ENCODE measurements at places on chromosomes 1 and 21. TPM values are rescaled to one million over a fixed set of nuclear protein-coding genes. Genes with fewer than 3 reads are reported as not detected.
A peak's percentile ranks its signal among the peaks of the same experiment; 100 is the strongest.

TNFRSF4 gene
- not detected for total RNA-seq

HAO2 gene
- not detected for total RNA-seq

GRCh38 chr1:50858761-50859160, 101.3 kb downstream of the FAF1 start:
- no peak for DNase-seq

- DNase-seq, result no peak
Observed at GRCh38 chr1:238916828-238917227, 469.5 kb upstream of the CHRM3 start.

- DNase-seq, result no peak
Observed at GRCh38 chr1:176996456-176997090, 167.9 kb downstream of the ASTN1 start.

GRCh38 chr21:36388835-36389234, 3.6 kb downstream of the CHAF1B start:
- peak; percentile 32 for DNase-seq

GRCh38 chr21:42096566-42096965, 25.4 kb downstream of the UMODL1 start:
- DNase-seq, result no peak

DNA sequence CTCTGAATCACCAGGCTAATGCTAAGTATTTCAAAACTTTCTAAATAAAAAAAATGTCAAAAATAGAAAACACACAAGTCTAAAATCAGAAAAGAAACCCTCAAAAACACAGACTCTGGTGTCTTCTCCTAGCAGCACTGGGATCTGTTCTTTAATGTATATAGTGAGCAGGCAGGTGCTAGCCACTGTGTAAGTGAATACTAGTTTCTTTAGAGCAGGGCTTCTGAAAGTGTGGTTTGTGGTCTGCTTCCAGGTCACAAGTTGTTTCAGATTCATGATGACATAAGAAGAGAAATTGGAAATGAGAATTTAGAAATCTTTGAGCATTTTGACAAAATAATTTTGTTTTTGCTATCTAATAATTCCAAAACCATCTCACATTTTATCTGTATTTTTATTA, 763.1 kb downstream of the USP25 start:
- no peak for DNase-seq

DNA sequence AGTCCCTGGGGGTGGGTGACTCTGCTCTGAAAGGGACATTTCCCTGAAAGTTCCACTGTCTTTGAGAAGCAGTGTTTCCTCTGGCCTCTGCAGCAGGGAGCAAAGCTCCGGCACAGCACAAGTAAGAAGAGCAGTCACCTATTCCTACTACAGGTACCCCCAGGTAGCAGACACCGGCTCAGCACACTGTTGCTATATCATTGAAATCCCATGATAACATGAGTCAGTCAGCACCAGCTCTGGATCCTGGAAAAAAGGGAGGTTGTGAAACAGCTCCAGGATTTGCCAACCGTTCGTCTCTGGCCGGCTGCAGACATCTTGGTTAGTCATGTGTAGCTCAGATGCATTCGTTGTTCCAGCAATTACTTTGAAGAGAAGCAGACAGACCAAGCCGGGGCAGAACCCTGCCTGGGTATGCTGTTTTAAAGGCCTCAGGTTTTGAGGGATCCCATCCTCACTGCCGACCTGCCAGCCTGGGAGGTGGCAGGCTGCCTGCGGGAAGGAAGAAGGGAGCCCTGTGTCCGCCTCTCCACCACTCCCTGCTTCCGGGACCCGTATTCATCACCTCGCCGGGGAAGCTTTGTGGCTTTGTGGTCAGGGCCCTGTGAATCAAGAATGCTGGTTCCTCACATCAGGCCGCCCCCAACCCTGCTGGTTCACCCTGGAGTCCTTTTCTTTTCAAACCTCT, 139.2 kb downstream of the CLIC6 start:
- peak; percentile 98 for DNase-seq

DNA sequence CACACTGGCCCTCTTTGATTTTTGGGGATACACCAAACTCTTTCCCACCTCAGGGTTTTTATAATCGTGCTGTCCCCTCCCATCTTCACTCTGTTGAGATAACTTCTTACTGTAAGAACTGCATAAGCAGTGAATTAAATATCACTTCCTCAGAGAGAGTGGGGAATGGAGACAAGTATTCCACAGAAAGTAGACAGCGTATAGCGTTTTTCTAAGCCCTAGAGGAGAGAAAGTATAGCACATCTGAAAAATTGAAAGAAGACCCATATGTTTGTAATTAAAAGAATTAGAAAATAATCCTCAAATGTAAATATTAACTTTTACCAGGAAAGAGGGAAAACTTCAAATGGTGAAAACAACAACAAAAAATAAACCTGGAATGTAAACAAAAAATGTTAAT, 67.3 kb downstream of the GPR161 start:
- DNase-seq, result no peak

DNA sequence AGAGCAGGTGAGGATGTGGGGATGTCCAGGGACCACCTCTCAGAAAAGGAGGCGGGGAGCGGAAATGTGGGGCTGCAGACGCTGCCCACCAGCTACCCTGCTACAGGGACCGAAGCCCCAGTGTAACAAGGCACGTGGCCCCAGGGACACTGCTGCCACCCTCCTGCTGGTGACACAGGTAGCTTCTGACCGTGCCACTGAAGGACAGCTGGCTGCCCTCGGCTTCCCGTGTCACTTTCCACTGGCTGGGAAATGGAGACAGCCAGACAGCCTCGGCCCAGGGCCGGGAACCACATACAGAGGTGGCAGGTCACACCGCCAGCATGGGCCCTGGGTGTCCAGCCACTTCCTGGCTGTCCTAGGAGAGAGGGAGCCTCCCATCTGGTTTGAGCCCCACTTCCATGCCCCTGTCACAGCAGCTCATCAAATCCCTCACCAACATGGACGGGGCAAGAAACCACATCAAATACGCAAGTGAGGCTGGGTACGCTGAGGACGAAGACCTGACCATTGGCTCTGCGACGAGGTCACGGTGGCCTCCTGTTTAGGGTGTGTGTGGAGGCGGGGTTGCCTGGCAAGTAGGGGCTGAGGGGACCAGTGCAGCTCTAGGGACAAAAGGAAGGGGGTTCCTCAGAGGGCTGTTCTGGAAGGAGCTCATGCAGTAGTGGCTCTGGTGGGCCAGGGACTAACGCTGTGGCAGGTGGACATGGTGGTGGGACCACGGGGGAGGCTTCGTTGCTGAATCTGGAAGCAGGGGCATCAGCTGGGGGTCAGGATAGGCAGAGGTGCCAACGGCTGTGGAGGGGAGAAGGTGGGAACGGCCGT, 5.0 kb downstream of the PEX10 start:
- DNase-seq, result no peak

DNA sequence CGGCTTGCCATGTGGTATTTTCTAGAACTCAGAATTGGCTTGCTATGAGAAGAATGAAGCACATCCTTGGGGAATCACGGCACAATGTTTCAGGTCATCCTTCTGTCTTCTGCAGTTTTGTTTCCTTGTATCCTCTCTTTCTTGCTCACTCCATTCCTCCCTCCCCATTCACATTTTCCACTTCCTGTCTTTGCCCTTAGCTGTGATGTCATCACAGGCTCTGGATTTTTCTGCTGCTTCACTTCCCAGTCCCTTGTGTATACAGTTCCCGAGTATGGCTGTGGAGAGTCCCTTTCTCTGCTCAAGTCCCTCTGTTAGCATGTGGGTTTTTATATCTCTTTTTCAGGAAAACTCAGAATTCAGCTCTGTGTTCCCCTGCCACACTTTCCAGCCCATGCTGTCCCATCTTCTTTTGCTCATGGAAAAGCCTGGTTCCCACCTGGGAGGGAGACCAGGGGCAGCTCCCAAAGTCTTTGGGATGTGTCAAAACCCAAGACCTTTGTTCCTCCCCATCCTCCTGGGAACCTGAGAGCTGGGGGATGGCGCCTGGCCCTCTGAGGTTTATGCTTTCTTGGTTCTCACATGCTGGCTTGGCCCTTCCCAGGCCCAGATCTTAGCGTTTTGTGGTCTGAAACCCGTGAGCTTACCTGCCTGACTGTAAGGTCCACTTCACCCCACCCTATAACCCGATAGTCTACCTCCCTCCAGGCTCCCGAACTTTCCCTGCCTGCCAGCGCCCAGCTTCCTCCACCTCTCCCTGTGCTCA, 4.8 kb upstream of the RGS16 start:
- peak; percentile 41 for DNase-seq

DNA sequence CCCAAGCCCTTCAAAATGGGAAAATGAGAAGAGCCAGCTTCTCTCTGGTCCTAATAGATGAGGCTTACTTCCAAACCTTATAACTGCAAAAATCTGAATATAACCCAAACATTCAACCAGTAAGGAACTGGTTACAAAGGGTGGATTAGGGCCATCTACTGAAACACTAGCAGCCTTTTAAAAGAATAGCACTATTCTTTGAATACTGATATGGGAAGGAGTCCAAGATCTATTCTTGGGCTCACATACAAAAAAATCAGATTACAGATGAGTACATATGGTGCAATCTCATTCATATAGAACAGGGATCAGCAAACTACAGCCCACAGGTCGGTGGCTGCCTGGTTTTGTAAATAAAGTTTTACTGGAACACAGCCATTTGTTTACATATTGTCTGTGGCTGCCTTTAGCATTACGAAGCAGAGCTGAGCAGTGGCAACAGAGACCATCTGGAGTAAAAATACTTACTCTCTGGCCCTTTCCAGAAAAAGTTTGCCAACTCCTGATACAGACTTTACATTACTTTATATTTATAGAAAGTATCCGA, 167.7 kb downstream of the ZSCAN20 start:
- DNase-seq, result no peak

DNA sequence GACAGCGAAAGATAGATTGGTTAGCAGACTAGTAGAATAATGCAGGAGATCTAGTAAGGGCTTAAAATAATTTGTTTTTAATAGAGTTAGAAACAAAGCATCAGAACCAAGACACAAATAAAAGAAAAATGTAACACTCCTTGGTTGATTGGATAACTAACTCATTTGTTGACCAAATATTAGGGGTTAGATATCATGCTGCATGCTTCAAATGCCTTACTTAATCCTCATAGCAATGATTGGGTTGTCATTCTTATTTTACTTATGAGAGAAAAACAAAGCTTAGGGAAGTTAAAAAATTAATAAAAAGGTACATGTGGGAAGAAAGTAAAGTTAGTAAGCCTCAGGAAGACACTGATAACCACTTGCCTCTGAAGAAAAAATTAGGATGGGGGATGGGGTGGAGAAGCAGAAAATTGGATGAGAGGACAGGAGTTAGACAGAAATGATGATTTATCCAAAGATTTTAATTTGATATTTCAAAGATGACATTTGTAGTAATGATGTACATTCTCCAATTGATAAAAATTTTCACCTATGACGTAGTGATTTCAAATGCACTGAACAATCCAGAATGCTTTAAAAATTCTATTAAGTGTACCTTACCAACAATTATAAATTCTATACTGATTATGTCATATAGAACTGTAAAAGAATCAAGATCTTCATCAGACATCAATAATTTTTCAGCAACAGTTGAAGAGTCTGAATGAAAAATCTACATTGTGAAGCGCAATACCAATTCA, 374.7 kb downstream of the COL11A1 start:
- no peak for DNase-seq

DNA sequence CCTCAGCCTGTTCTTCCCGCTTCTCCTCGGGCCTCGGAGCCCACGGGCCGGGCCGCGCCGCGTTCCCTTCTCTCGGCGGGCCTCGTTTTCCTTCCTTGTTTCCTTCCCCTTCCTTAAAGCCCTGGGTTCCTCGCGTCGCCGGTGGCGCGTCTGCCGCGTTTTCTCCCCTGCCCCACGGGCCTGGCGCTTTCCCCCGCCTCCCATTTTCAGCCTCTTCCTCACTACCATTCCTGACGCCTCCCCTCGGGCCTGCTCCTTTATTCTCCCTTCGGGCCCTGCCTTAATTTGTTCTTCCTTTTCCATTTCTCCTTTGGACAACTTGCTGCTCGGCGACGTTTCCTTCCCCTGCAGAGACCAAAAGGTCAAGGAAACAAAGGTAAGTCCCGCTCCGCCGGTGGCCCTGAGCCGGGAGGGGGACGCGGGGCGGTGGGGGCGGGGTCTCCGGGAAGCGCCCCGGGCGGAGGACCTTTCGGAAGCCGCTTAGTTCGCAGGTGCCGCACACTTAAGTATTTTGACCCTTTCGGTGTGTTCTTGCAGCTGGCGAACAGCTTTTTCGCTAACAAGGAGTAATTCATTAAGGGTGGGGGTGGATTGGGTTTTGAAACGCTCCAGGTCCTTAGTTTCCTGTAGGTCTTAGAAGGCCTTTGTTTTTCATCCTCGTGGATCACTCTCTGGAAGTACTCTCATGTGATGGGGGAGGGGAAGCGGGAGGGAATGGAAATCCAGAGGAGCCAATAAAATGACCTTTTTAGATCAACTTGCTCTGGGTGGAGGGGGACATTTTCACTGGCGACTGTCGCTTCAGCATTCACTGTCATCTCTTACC, 780 bp downstream of the YTHDF2 start:
- peak; percentile 27 for DNase-seq

GRCh38 chr1:183034682-183035081, 11.5 kb downstream of the LAMC1 start:
- no peak for DNase-seq

GRCh38 chr1:197467881-197468280, 199.8 kb downstream of the CRB1 start:
- DNase-seq, result no peak
